ENCODE measurements at places on chromosomes 3 and 15.

DNA sequence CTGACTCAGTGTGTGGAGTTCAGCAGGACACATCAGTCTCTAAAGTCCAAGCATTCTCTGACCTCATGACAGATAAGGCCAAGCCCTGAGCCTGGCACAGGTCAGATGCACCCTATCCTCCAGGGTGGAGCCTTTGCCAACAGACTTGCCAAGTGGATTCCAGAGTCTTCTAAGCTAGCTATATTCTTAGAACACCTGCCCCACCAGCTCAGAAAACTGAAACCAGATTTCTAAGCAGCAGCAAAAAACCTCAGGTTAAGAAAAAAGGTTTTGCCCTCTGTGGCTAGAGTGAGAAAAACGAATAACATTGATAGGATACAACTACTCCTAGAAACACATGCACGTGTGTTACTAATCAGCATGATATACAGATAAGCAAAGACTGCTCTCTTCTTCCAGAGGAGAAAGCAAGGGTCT, 11.6 kb downstream of the RMDN3 start:
- DNase-seq, result no peak

DNA sequence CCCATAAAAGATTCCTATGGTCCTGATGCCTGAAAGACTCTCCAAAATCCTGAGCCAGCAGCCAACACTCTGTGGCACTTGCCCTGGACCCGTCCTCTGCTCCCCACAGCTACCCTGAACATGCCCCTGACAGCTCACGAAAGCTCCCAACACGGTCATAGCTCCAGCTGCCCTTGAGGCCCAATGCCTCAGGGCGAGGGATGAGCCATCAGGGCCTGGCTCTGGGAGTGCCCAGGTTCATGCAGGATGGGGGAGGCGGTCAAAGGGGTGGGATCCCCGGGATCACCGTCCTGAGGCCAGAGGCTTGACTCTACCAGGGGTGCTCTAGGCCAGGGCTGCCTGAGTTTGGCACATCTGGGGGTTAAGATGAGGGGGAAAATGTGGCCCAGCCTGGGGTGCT, 72.7 kb upstream of the RPL32 start:
- no peak for DNase-seq

DNA sequence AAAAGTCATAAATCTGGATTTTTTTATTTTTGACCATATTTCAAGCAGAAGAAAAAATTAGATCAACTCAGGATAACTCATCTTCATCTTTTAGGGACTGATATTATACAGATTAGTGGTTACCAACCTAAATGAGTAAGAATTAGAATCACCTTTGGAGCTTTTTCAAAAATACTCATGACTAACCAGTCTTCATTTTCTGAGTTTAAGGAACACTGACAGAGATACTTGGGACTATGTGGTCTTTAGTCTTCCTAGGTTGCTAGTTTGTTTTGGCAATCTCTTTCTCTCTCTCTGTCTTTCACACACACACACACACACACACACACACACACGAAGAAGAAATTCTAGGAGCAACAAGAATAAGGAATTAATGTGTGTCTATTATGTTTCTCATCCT, 50.1 kb downstream of the TMOD3 start:
- DNase-seq, result no peak

- DNase-seq, result no peak
These were observed 329.8 kb upstream of the PROK2 start for GRCh38 chr3:72114773-72115172.

DNA sequence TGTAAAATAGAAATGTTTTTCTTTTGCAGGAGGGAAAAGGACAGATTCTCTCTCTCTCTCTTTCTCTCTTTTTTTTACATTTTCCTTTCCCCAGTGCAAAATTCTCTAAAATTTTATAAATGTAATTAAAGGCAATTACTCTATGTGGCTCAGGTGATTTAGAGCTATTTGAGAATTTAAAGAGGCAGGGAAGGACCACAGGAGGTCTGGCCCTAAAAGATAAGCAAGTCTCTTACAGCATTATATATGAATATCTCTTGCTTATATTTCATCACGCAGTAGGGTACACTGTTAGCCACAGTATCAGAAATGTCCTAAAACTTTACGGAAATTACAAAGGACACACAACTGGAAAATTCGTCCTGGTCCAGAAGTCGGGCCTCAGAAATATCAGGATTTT, 70.5 kb upstream of the PPIB start:
- no peak for DNase-seq
